ENCODE measurements at places on chromosomes 7 and 10. TPM values are rescaled to one million over a fixed set of nuclear protein-coding genes. Genes with fewer than 3 reads are reported as not detected.

The TUBB8 gene
- not detected for total RNA-seq

The SH3PXD2A gene
- total RNA-seq = 17.5 TPM

The GSTO2 gene
- total RNA-seq = 1.6 TPM

The SLC26A4 gene
- not detected for total RNA-seq

The PDE6C gene
- total RNA-seq = not detected

The FBXL15 gene
- total RNA-seq = 24.1 TPM

The PNLIPRP2 gene
- total RNA-seq = not detected

The LAMB1 gene
- total RNA-seq = not detected

The PLCE1 gene
- total RNA-seq = not detected

The C10orf105 gene
- total RNA-seq = 0.12 TPM

Data from CD4-positive, alpha-beta memory T cell (primary cell).